ENCODE measurements at places on chromosomes 6 and 20. TPM values are rescaled to one million over a fixed set of nuclear protein-coding genes. Genes with fewer than 3 reads are reported as not detected.

DNA sequence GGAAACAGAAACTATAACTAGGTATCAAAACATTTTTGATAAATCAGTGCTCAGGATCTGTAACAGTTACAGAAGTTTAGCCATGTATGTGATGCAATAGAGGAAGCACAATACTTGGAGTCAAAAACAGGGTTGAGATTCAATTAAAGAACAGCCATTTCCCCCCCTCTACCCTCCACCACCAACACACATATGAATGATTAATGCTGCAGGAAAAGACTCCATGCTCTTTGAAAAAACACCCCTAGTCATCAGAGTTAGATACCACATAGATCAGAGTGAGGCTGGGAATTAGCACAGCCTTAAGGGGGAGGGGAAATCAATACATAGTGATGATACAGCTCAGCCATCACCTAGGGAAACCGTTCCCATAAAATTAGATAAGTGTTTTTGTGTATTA, 108.9 kb upstream of the EMILIN3 start:
- no peak for DNase-seq

DNA sequence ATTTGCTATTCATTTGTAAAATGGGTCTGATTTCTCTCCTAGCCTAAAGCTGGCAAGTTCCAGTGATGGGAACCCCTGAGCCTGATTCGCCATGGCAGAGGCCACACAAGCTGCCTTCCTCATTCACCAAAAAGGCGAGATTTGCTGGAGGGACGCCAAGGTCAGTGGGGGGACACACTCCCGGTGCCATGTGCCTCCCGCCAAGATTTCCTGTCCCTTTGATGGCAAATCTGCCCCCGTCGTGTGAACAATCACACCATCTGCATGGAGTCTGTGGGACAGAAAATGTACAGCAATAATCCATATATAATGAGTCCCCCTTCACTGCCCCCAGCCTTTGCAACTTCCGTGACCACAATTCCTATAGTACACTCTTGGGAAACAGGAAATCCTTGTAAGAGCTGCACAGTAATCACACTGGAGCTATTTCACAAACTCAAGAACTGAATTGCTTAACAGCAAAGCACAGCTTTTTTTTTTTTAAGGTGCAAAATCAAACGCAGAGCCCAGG, 15.7 kb upstream of the IGF2R start:
- DNase-seq = no peak

DNA sequence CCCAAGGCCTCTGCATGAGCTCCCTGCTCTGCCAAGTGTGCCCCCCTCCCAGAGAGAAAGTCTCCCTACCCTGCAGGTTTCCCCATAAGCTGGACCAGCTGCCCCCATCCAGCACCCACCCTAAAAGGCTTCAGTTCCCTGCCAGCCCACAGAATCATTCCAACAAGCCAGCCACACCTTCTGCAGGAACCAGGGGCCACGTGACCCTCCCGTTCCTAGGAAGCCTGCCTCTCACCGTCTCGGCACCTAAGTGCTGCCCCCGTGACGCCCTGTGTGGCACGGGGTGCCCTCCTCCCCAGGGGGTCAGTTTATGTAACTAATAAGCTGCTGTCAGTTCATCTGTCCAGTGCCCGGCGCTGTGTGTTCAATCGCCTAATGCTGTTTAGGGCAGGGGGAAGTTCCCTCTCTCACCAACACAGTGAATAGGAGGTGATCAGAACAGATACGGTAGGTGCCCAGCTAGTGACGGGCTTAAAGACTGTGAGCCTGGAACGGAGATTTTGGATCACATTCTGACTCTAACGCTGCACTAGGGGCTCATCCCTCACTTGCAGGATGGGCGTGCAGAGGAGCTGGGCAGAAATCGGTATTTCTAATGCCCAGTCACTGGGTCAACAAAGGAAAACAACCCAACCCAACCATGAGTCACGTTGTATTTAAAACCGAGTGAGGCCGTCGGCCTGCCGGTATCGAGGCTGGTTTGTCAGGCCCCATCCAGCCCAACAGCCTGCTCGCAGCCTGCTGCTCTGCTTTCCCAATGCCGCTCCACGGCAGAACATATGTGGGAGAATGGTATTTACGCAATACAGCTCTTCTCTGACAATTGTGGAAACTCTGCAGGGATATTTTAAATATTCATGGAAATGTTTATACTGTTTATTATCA, 56.0 kb downstream of the RAMACL start:
- DNase-seq = no peak

DNA sequence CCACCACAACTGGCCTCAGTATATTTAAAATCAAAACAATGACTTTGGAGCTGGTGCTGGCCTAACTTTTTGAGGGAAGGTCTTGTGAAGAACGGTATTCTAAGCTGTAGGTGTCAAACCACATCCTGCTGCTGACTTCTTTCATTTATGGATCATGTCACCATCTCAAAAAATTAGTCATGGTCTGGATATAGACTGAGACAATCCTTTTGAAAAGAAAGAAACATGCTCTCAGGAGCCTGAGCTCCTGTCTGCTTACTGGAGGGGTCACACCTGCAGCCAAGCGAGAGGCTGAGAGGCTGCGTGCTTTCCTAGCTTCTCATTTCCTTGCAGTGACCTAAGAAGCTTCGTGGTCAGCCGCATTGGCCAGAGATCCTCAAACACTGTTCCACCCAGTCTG, 55.2 kb downstream of the TIAM2 start:
- DNase-seq = no peak

AGER gene
- total RNA-seq = 0.94 TPM

Measured in right atrium auricular region (tissue), 2 donors.